NB4 (cell line): ENCODE measurements at places on chromosomes 2 and 18.

DNA sequence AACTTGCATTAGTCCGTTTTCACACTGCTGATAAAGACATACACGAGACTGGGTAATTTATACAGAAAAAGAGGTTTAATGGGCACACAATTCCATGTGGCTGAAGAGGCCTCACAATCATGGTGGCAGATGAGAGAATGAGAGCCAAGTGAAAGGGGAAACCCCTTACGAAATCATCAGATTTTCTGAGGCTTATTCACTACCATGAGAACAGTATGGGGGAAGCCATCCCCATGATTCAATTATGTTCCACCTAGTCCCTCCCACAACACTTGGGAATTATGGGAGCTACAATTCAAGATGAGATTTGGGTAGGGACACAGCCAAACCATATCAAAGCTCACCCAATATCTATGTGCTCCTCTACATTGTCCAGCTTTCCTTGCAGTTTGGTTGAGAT is 16.0 kb upstream of the SERPINE2 start:
- DNase-seq = no peak

DNA sequence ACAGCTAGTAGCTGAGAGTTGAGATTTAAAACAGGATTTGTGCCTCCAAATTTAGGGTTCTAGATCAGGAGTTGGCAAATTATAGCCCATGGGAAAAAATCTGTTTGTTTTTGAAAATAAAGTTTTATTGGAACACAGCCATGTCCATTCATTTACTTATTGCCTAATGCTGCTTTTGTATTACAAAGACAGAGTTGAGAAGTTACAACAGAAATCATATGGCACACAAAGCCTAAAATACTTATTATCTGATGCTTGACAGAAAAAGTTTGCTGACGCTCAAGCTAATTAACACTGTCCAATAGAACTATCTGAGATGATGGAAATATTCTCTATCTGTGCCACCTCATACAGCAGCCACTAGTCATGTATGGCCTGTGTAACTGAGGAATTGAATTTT is 229.1 kb upstream of the RASGRP3 start:
- no peak for DNase-seq

- DNase-seq = no peak
Observed at GRCh38 chr18:72201032-72201431, 343.1 kb downstream of the CBLN2 start.

GRCh38 chr18:64840911-64841701 is 692.2 kb upstream of the LINC00305 start:
- no peak for DNase-seq

DNA sequence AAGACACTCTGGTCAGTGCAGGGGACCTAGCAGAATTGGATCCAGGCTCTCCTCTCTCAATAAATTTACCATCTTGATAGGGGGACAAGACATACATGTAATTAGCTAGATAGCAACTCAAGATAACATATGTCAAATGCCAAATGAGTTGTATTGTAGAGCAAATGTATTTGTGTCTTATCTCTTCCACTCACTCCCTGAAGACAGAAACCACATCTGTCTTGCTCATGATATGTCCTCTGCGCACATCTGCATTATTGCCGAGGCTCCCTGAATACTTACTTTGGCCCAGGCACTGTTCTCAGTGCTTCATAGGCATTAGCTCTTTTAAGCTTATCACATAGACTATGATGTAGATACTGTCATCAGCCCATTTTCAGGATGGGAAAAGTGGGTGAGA is 122.9 kb upstream of the GATA6 start:
- DNase-seq = no peak

GRCh38 chr2:230921806-230922595 is 3.0 kb downstream of the GPR55 start:
- DNase-seq = no peak

- DNase-seq = peak; percentile 20
Observed at GRCh38 chr2:47388888-47389287, 14.1 kb upstream of the MSH2 start.

DNA sequence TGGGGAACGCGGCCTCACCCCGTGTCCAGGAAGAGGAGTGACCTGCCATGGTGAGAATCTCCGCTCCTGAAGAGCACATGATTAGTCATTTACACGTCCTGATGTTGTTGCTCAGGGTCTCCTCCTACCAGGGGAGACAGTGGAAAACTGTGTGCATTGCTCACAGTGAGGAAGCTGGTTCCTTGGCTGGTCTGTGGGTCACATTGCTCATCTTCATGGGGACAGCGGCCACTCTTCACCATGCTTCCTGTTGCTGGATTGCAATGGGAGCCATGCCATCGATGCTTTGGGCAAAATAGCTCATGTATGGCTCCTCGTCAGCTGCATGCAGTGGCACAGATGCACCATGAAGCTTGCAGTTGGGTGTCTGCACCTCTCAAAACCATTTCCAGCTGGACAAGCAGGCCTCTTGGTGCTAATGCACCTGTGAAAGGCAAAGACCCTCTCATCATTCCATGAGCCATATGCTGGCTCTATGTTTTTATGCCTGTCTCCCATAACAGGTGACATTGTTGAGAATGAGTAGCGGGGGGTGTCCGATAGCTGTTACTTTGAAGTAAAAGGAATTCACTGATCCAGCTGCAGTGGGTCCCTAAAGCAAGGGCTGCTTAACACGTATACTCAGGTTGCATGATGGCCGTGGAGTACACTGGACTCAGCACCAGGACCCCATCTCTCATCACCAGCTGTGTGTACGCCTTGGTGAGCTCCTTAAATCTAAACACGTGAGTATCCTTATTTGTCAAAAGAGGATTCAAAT is 135.0 kb upstream of the ALKAL2 start:
- DNase-seq = no peak

- DNase-seq = no peak
Observed at GRCh38 chr18:7902399-7902839, 335.3 kb downstream of the PTPRM start.

- peak; percentile 96 for DNase-seq
Observed at GRCh38 chr2:98134172-98135005, 47.4 kb downstream of the VWA3B start.

DNA sequence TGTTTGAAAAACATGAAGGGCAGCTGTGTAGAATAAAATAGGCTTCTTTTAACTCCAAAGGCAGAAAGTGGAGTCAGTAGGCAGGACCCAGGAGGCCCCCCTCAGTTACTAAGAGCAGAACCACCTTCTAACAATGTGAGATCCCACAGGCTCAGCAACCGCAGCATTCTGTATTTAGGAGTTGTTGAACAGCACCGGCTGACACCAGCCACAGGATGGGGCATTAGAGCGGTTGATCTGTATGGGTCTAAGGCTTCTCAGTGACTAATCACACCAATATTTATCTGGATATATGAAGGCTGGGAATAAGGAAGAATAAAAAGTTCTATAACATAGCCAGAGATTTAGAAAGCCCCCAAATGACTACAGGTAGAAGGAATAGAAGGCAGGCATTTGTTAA is 51.7 kb downstream of the MYO5B start:
- no peak for DNase-seq

DNA sequence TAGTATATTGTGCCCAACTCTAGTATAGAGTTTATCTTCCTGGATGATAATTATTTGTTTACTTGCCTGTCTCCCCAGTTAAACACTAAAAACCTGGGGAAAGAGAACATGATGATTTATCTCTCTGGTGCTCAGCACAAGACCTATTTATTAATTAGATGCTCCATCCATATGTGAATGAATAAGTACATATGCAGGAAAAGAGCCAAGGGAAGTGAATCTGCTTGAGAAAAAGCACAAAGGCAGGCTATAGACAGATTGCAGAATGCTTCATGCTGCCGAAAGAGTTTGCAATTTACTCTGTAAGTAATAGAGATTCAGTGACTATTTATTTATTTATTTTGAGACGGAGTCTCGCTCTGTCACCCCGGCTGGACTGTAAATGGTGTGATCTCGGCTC is 37.3 kb upstream of the MFF start:
- no peak for DNase-seq

DNA sequence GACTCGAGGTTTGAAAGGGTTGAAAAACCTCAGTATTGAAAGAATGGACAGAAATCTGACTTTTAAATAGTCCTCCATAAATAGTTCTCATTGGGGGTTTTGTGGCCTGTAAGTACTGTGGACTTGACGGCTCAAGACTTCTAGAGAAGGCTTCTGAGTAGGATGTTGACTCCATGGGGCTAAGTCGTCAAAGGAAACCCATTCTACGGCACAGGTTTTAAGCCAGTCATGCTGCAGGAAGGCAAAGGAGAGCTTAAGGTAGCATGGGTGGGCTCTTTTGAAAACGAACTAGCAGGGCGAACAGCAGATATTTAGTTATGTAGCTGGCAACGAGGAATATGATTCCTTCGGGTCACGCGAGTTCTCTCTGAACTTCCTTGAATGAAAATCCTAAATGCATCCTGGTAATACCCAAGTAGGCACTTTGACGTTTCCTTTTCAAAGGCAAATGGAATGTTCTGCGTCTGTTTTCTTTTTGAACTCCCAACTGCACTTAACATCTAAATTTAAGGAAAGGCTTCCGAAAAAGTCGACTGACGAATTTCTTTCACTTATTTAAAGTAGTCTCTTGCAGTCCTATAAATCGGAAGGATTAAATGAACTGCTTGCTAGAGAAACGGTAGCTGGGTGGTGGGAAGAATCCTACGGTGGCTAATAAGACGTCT is 1.1 kb upstream of the NEDD4L start:
- DNase-seq = peak; percentile 12

DNA sequence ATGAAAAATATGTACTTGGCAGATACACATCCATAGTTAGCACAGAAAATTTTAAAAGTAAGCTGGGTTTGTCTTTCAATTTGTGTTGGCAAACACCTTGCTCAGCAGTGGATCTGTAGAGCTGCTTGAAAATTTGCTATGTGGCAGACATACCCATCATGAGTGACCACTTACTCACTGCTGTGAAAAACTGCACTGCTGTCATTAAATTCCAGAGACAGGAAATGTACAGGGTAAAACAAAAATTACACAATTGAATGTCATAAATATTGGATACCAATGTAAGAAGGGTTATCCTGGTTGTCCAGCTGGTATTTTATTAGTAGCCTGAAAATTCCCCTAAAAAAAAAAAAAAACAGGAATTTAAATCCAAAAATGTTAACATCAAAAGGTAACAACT is 24.5 kb downstream of the NIF3L1 start:
- DNase-seq = no peak

DNA sequence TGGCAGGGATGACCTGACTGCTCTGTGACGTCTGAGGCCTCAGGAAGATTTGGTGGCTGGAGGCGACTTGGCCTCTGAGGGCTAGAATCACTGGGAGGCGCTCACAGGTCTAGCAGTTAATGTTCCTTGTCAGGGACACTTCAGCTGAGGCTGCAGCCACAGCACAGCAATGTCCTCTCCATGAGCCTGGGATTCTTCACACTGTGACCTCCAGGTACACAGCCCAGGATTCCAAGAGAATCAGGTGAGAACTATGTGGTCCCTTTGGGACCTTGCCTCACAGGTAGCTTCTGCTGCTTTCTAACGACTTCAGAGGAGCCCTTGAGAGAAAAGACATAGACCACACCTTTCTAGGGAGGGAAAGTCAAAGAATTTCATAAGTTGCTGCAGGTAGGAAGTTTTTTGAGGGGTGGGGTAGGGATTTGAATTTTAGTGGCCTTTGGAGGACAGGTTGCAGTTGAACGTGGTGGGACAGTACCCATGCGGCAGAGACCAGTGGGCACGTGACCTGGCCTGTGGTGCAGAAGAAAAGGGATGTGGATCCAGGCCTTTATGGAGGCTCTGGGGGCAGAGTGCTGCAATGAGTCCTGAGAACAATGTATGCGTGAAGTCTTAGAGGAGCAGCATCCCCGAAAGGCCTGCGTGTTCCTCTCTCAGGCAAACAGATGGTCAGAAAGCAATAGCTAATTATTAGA is 86.2 kb downstream of the LYPD1 start:
- no peak for DNase-seq

GRCh38 chr2:26942543-26943295 is 27.7 kb upstream of the MAPRE3 start:
- DNase-seq = peak; percentile 78

- DNase-seq = no peak
Observed at GRCh38 chr2:64967601-64968000, 21.6 kb upstream of the SLC1A4 start.

- DNase-seq = no peak
Observed at GRCh38 chr2:68936427-68936826, 16.3 kb downstream of the GKN2 start.

DNA sequence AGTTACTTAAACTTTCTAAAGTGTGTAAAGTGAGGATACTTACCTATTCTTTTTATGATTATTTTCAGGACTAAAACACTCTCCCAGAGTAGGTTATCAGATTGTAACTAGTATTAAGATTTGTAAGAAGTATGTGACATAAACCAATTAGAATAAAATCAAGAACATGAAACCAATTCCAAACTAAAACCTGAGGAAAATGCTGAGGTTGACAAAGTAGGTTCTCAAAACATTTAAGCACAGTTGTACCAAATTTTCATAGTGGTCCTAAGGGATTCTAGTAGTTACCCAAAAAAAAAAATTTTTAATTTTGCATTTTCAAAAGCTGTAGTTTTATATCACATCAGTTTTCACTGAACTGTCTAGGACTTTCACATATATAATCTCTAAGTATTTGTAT is 157.3 kb downstream of the MEMO1 start:
- DNase-seq = no peak

DNA sequence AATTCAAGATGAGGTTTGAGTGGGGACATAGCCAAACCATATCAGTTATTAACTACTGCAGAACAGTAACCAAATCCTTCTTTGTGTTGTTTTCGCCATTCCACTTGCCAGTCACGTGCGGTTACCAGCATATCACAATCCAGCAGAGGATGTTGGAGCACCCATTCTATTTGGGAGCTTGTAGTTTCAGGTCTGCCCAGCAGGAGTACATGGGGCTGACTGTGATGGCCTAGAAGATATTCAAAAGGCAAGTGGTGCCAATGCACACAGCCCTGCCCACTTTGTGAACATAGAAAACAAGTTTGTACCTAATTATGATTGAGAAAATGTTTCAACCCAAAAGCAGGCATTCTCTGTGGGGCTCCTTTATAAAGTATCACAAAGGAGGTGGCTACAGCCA is 57.0 kb downstream of the ZNF519 start:
- DNase-seq = no peak

DNA sequence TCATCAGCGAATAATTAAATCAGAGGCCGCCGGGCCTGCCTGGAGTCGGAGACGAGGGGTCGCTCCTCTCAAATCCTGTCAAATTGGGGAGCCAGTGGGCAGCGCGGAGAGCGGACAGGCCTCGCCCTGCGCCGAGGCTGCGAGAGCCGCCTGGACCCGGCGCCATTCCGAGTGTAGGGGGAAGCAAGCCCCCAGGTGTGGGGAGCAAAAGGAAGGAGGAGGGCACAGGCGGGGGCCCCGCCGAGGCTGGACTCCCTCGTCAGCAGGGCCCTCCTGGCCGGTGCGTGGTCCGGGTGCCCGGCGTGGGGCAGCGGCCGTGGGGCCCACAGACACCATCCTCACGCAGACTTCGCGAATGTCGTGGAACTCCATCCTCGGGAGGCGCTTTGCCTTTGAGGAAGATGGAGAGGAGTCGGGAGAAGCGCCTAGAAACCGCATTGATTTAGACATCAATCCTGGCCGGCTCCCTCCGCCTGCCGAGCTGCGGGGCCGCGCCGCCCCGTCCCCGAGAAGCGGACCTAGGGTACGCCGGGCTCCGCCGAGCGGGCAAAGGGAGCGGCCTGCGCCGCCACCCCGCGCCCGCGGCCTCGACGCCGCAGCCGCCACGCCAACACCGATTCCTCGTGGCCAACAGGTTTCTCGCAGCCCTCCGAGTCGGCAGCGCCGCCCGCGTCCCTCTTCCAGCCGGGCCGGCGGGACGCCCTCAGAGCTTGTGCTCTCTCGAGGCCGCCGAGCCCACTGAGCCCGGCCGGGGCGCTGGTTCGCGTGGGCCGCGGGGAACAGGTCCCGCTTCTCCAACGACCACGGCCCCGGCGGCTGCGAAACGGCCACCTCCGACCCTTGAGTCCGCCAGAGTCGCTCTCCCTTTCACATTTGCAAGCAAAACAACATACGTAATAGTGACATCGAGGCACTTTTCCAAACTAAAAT is 6.7 kb upstream of the ONECUT2 start:
- no peak for DNase-seq
